GF-D8 (cell line): ENCODE measurements at places on chromosomes 12 and 14.

GRCh38 chr12:107439026-107439738 is 246.4 kb upstream of the PWP1 start:
- DNase-seq, result no peak

- no peak for DNase-seq
Observed at GRCh38 chr12:101945369-101946232, 68.2 kb downstream of the DRAM1 start.

DNA sequence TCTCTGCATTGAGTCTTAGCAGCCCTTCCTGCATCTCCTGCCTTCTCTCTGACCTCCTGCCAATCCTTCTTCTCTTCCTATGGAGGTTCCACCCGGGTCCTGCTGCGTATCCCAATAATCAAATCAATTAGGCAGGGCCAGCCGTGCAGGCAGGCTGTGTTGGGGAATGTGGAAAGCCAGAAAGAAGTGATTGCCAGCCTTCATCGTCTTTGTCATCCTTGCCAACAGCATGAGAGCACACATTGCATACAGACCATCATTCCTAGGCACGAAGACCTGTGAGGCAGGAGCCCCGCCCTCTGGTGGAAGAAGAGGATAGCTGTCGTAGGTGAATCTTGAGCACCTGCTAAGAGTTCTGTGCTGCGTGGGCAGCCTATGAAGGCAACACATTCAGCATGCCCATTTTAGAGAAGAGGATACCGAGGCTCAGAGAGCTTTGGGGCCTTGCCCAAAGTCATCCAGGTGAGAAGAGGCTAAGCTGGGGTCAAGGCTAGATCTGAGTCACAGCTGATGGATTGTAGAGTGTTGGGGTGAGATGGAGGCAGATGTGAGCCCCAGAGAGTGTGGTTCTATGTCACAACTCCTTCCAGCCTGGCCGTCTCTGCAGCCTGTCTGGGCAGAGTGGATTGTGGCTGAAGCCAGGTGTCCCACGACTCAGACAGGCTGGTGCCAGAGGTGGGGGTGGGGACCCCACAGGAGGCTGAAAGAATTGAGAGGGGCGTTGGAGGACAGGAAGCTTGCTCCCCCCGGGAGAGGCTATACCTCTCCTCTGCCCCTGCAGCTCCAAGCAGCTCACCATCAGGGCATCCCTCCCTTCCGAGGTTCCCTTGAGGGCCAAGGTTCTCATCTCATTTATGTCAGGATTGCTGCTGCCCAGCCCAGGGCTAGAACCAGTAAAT is 12.7 kb downstream of the C14orf132 start:
- no peak for DNase-seq

DNA sequence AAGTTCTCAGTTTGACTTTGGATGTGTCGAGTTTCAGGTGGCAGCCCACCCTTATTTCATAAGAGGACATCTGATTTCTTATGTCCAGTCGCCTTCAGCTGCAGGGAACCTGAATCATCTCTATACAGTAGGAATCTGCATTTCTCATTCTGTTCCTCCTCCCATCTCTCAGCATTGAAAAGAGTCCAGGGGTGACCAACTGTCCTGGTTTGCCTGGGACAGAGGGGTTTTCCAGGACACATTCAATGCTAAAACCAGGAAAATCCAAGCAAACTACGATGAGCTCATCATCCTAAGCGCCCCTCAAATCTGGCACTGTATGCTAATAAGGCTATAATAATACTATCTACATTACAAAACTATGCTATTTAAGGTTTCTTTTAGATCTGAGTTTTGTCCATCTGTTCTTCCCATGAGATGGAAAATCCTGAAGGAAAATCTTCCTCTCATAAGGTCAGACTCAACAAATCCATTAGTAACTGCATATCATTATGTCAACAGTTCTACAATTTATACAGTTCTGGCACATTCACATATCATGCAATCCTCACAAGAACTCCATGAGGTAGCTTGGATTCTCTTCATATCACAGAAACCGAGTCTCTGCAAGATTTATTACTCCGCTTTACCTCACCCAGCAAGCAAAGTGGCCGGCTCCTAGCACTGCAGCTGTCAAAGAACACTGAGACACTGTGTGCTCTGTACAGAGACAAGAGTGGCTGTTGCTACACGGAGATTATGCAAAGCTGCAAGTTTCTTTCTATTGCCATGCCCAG is 15.6 kb upstream of the CALM1 start:
- no peak for DNase-seq

DNA sequence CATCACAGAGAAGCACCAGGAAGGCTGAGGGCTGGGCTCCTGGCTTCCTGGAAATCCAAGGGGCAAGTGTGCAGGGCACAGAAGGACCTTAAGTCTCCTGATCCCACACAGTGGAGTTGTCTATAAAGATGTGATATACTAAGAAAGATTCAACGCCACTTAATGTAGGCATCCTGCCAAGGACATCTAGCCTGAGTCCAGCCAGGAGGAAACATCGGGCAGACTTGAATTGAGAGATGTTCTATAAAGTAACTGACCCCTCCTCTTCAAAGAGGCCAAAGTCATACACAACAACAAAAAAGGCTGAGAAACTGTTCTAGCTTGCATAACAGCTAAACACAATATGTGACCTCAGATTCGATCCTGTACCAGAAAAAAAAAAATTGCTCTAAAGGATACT is 299.5 kb upstream of the NOS1 start:
- no peak for DNase-seq

- DNase-seq, result no peak
Observed at GRCh38 chr14:99755629-99756603, 37.3 kb upstream of the EML1 start.

- DNase-seq, result no peak
Observed at GRCh38 chr12:16972923-16973770, 367.2 kb upstream of the LMO3 start.
